ENCODE measurements at places on chromosomes 3 and 15. TPM values are rescaled to one million over a fixed set of nuclear protein-coding genes. Genes with fewer than 3 reads are reported as not detected.

DNA sequence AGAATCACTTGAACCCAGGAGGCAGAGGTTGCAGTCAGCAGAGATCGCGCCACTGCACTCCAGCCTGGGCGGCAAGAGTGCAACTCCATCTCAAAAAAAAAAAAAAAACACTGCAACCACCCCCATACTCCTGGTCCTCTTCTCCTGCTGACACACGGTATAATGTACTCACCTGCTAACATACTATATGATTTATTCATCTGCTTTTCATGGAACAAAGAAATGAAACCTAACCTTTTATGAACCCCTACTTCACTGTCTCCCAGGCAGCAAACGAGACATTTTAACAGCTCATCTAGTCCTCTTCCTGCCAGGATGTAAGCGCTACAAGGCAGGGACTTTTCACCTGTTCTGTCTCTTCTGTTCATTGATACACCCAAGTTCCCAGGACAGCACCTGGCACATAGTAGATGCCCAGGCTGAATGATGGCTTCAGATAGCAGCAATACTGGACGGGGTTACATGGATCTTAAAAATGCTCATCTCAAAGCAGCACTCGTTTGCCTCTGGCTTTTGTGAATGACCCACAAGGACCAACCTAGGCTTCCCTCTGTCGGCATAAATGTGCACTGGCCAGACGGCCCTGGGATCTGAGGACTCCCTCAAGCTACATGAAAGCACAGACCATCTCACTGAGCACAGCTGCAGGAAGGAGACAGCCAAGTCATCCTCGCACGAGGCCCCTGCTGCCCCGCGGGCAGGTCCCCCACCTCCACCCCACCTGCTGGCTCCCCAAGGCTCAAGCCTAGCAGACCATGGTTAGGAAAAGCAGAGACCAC lies 20.3 kb downstream of the XXYLT1 start:
- no peak for DNase-seq

GRCh38 chr15:65077981-65078352 lies 1.4 kb downstream of the KBTBD13 start:
- DNase-seq, result peak; percentile 62

Gene SSUH2
- 1.5 TPM for total RNA-seq

Gene DUOX1
- not detected for total RNA-seq

DNA sequence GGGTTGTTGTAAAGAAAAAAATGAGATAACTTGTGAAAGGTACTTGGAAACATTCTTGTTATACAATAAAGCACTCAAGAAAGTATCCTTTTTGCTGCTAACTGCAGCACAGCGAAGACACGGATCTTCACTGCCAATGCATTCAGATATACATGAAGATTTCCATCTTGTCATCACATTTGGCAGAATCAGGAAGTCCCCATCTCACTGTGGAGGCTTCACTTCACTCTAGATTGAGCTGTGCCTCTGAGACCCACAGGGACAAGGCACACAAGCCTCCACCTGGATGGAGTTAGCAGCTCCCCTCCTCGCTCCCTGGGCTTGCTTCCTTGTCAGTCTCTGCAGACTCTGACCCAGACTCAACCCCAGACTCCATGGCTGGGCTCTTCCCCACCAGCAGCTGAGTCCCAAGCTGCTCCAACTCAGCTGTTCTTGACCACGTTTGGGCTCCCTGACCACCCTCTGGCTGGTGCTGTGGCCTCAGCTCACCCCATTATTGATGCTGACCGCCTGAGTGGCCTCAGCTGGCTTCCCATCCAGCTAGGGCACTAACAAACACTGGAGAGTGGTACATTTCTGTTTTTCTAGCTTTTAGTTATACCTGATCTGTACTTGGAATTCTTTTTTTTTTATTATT lies 45.4 kb upstream of the SMAD3 start:
- DNase-seq, result no peak

Gene TRIM42
- not detected for total RNA-seq

DNA sequence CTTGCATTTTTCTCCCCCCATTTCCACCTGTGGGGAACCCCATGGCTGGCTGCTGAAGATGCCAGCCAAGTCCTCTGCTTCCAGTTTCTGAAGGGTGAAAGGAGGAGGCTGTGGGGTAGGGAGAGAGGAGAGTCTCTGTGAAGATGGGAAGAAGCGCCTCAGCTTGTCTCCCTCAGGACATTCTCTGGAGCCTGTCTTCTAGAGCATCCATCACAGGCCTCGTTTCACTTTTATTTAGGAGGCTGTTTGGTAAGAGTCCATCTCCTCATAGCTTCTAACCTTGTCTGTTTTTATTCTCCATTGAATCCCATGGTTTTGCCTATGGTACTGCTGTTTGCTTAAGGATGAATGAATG lies 8.8 kb upstream of the LCTL start:
- DNase-seq, result no peak

- peak; percentile 83 for DNase-seq
Observed at GRCh38 chr15:68337826-68338225, 60.3 kb downstream of the FEM1B start.

- DNase-seq, result peak; percentile 12
Observed at GRCh38 chr3:187952849-187953248, 201.1 kb upstream of the LPP start.
